ENCODE measurements at places on chromosomes 7 and 10. TPM values are rescaled to one million over a fixed set of nuclear protein-coding genes. Genes with fewer than 3 reads are reported as not detected.

CYP3A7 gene
- 0.10 TPM for polyA plus RNA-seq

AKR1C8 gene
- polyA plus RNA-seq: not detected

DOCK4 gene
- polyA plus RNA-seq: 5.7 TPM

ANKRD30A gene
- not detected for polyA plus RNA-seq

DNA sequence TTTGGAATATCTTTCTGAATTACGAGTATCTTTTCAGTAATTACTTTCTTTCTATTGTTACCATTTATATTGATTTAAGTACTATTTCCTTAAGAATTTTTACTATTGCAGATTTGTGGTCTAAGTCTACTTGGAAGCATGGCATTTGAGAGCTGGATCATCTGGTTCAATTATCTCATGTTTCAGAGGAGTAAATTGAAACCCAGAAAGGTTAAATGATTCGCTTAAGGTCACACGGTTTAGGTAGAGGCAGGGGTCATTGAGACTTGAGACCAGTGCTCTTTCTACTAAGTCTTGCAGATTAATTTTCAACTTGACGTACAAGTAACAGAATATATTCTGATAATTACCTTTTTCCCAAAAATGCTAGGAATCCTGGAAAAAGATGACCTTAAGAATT, 109.2 kb upstream of the GLCCI1 start:
- no peaks in the 10 kb centered on the region for H3K4me1 ChIP-seq
- DNase-seq: no peak
- no peaks in the 10 kb centered on the region for H3K27me3 ChIP-seq

DNA sequence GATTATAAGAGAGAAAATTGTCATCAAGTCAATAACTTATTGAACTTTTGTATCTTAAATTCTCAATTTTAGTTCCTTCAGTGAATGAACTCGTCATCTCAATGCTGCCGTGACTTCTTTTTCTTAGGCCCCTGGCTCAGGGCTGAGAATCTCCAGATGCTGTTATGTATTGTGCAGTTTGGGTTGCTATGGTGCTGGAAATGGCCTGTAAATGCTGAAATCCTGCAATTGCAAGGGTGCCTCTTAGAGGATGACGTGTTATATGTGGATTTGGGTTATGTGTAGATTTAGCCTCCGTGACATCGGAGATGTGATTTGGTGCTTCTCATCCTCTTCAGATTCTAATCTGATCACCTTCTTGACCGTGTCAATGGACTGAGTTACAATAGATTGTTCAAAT, 55.7 kb upstream of the ZRANB1 start:
- peak overlapping the region; percentile 21 for H3K27ac ChIP-seq
- no peak for DNase-seq
- peaks cover 6% of the 10 kb centered on the region for H3K4me1 ChIP-seq
- no peaks in the 10 kb centered on the region for H3K36me3 ChIP-seq

GRCh38 chr7:116670409-116671015, 1.5 kb upstream of the MET start:
- H3K4me3 ChIP-seq: no peak overlapping the region
- no peaks in the 10 kb centered on the region for H3K27me3 ChIP-seq
- no peaks in the 10 kb centered on the region for H3K36me3 ChIP-seq
- H3K4me1 ChIP-seq: peaks cover 4% of the 10 kb centered on the region
- no peak for DNase-seq
- H3K27ac ChIP-seq: no peak overlapping the region

GRCh38 chr7:97117035-97117371, 495 bp upstream of the SDHAF3 start:
- no peak for DNase-seq
- no peaks in the 10 kb centered on the region for H3K4me1 ChIP-seq
- H3K36me3 ChIP-seq: no peaks in the 10 kb centered on the region
- H3K27ac ChIP-seq: peak overlapping the region; percentile 84

- DNase-seq: no peak
- no peak overlapping the region for H3K4me3 ChIP-seq
- no peaks in the 10 kb centered on the region for H3K4me1 ChIP-seq
- no peaks in the 10 kb centered on the region for H3K36me3 ChIP-seq
- no peak overlapping the region for H3K27ac ChIP-seq
These were observed 91.9 kb upstream of the MBL2 start for GRCh38 chr10:52864201-52865106.

DNA sequence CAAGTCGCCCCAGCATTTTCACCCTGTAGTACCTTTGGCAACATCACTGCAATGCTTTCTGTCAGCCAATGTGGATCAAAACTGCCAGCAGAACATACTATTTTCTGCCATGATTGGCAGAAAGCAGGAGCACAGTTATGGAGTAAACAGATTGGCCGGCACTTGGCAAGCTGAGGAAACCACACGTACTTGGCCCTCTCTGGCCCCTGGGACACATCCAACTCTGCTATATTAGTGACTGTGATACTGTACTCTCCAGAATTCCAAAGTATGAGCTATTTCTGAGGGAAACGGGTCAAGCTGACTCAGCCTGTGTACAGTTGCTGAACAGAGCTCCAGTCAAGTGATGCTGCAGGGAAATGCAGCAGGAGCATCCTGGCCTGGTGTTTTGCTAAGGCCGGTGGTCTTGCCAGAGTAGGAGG, 39.8 kb upstream of the LANCL2 start:
- no peak overlapping the region for H3K4me3 ChIP-seq
- no peaks in the 10 kb centered on the region for H3K27me3 ChIP-seq
- H3K27ac ChIP-seq: no peak overlapping the region
- H3K4me1 ChIP-seq: peaks cover 13% of the 10 kb centered on the region
- no peaks in the 10 kb centered on the region for H3K36me3 ChIP-seq

- DNase-seq: no peak
- no peaks in the 10 kb centered on the region for H3K36me3 ChIP-seq
- no peaks in the 10 kb centered on the region for H3K27me3 ChIP-seq
- H3K27ac ChIP-seq: no peak overlapping the region
- no peaks in the 10 kb centered on the region for H3K4me1 ChIP-seq
These were observed 516.5 kb downstream of the AUTS2 start for GRCh38 chr7:70114806-70115205.

DNA sequence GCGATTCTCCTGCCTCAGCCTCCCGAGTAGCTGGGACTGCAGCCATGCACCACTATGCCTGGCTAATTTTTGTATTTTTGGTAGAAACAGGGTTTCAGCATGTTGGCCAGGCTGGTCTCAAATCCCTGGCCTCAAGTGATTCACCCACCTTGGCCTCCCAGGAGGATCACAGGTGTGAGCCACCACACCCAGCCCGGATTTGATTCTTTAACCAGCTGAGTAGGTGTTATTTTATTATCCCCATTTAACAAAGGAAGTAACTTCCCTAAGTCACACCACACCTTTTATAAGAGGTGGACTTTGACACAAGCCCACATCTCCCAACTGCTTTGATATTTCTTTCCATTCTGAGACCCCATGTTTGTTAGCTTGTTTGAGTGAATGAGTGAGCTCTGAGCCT, 25.0 kb downstream of the SLC25A28 start:
- H3K27ac ChIP-seq: no peak overlapping the region
- no peak for DNase-seq
- H3K4me3 ChIP-seq: no peak overlapping the region
- no peaks in the 10 kb centered on the region for H3K36me3 ChIP-seq
- H3K4me1 ChIP-seq: no peaks in the 10 kb centered on the region

GRCh38 chr7:76507723-76508406, 2.5 kb upstream of the UPK3B start:
- H3K4me1 ChIP-seq: peaks cover 7% of the 10 kb centered on the region
- no peaks in the 10 kb centered on the region for H3K27me3 ChIP-seq
- H3K36me3 ChIP-seq: peaks cover 17% of the 10 kb centered on the region
- H3K27ac ChIP-seq: no peak overlapping the region
- no peak for DNase-seq

- H3K27me3 ChIP-seq: no peaks in the 10 kb centered on the region
- no peak overlapping the region for H3K27ac ChIP-seq
- no peak for DNase-seq
- H3K4me1 ChIP-seq: no peaks in the 10 kb centered on the region
- no peak overlapping the region for H3K4me3 ChIP-seq
These were observed 269.1 kb downstream of the GATA3 start for GRCh38 chr10:8323428-8324054.

GRCh38 chr7:129609666-129610065, 1.9 kb upstream of the NRF1 start:
- H3K36me3 ChIP-seq: no peaks in the 10 kb centered on the region
- H3K27ac ChIP-seq: no peak overlapping the region
- no peaks in the 10 kb centered on the region for H3K27me3 ChIP-seq
- no peak for DNase-seq
- peaks cover 30% of the 10 kb centered on the region for H3K4me1 ChIP-seq
- H3K4me3 ChIP-seq: no peak overlapping the region

- H3K4me1 ChIP-seq: peaks cover 11% of the 10 kb centered on the region
- H3K27me3 ChIP-seq: no peaks in the 10 kb centered on the region
- H3K27ac ChIP-seq: peak overlapping the region; percentile 70
- H3K4me3 ChIP-seq: no peak overlapping the region
- peak; percentile 62 for DNase-seq
- H3K36me3 ChIP-seq: no peaks in the 10 kb centered on the region
These were observed 93.6 kb upstream of the INSIG1 start for GRCh38 chr7:155203882-155204691.

DNA sequence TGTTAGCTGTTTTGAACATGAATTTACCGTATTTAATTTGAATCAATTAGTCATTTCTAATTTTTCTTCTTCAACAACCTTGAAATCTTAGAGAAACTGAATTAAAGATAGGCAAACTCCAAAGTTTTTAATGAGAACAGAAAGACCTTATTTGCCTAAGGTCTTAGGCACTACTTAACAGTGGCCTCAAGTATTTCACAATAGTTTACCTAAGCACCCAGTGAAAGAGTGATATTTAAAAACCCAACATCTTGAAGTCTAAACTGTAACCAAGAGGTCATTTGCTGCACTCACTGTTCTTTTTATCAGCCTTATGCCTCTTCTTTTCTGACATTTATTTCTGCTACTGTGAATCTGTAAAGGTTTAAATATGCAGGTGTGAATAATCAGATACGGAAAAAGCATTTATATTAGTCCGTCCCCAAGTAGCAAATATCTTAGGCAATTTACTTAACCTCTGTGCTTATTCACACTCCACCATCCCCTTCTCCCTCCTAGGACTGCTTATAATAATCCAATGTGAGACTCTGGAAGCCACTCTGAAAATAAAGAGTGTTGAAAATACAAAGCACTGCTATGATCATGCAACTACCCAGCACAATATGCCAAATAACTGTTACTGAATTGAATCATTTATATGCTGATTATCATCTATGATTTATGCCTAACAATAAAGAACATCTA, 105.7 kb downstream of the ELAPOR2 start:
- no peaks in the 10 kb centered on the region for H3K4me1 ChIP-seq
- H3K4me3 ChIP-seq: no peak overlapping the region
- no peak overlapping the region for H3K27ac ChIP-seq
- no peak for DNase-seq
- no peaks in the 10 kb centered on the region for H3K27me3 ChIP-seq

- H3K36me3 ChIP-seq: no peaks in the 10 kb centered on the region
- no peaks in the 10 kb centered on the region for H3K4me1 ChIP-seq
- H3K27ac ChIP-seq: peak overlapping the region; percentile 42
- peak; percentile 67 for DNase-seq
These were observed 433.6 kb downstream of the ACTR3B start for GRCh38 chr7:153193144-153193595.
